Femur (tissue), 1 donor: ENCODE measurements at places on chromosomes 6 and 20.
A peak's percentile ranks its signal among the peaks of the same experiment; 100 is the strongest.

GRCh38 chr6:43475516-43475915 lies 1.9 kb upstream of the TJAP1 start:
- DNase-seq, result no peak

DNA sequence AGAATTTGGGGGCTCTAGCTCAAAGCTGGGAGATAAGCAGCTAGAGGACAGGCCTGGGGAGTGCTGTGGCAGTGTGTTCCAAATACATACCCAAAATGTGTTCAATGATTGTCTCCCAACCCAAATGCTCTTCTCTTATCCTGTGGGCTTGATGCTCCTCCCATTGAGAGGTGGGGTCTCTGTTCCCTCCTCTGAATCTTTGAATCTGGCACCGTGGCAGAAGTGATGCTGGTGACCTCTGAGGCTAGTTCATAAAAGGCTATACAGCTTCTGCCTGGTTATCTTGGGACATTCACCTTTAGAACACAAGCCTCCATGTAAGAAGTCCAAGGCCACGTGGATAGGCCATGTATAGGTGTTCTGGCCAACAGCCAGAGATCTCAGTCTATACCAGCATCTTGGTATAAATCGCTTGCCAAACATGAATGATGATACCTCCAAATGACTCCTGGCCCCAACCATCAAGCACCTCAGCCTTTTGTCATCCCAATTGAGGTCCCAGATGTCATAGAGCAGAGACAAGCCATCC lies 15.9 kb upstream of the MYBL2 start:
- DNase-seq, result no peak

DNA sequence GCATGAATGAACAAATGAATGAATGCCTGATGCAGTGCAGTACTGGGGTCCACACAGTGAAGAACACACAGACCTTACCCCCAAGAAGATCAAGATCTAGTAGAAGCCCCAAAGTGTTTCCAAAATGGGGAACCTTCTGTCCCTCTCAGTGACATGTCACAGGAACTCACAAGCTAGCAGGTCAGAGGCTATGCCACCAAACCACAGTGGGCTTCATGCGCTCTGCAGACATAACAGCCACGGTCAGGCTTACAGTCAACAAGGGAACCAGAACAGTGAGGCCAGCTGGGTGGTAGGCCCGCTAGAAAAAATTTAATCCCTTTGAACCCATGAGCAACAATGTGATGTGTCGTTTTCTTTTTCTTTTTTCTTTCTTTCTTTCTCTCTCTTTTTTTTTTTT lies 20.2 kb upstream of the ARFGEF2 start:
- DNase-seq, result no peak

GRCh38 chr6:73691512-73691911 lies 4.5 kb upstream of the CD109 start:
- no peak for DNase-seq

DNA sequence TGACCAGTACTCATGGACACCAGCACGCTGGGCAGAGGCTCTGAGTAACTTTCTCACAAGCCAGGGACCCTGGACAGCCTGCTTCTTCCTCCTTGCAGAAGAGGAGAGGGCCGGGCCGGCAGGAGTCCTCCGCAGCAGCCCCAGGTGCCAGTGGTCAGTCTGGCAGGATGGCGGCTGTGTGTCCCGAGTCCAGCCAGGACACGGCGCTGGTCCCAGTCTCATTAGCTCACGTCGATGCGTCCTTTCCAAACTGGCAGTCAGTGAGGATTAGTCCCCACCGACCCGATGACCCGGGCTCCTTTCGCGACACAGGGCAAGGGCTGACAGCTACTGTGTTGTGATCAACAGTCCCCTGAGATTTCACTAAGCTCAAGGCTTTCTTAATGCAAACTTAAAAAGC lies 267.0 kb downstream of the TAF4 start:
- DNase-seq, result no peak

DNA sequence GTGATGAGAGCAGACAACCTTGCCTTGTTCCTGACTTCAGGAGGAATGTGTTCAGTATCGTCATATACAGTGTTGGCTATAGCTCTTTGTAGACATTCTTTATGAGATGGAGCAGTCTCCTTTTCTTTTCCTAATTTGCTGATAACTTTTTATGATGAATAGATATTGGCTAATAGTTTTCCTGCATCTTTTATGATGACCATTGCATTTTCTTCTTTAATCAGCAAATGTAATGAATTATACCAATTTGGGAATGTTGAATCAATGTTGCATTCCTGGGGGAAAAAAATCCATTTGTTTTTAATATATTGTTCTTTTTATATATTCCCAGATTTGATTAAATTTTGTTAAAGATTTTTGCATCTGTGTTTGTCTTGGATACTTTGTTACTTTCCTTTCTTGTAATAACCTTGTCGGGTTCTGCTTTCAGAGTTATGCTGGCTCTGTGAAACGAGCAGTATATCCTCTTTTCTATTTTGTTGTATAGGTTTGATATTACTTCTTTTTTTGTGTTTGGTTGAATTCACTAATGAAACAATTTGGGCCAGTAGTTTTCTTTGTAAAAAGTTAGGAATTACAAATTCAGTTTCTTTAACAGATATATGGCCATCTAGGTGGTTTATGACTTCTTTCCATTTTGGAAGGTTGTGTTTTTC lies 23.9 kb downstream of the KDM1B start:
- DNase-seq, result no peak

- no peak for DNase-seq
Measured at GRCh38 chr6:56093776-56094175, 153.6 kb downstream of the COL21A1 start.

- DNase-seq, result peak; percentile 23
Measured at GRCh38 chr20:39800548-39800947, 838.4 kb downstream of the DHX35 start.

GRCh38 chr20:3473944-3474343 lies 3.1 kb downstream of the ATRN start:
- DNase-seq, result no peak

DNA sequence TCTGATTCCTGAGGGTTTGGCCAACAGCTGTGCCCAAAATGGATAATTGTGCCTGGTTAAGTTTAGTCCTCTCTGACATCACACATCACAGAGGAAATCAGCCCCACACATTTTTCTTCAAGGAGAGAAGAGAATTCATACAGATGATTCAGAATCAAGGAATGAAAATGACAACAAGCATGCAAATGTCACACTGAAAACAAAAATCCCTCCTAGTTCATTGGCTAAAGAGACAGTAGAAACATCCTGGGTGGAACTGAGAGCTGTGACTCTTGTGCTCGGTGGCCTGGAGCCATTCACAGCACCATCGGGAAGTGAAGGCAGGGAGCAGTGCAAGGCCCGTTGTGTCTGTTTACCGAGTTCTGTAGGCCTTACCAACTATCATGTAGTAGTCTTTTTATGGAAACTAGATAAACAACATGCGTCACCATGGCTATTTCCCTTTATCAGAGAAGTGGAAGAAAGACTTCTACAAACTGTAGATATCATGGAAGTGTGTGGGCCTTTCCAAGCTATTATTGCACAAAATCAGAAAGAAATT lies 81.7 kb upstream of the TENT5A start:
- DNase-seq, result no peak

GRCh38 chr6:53811082-53811481 lies 16.3 kb downstream of the LRRC1 start:
- DNase-seq, result no peak

DNA sequence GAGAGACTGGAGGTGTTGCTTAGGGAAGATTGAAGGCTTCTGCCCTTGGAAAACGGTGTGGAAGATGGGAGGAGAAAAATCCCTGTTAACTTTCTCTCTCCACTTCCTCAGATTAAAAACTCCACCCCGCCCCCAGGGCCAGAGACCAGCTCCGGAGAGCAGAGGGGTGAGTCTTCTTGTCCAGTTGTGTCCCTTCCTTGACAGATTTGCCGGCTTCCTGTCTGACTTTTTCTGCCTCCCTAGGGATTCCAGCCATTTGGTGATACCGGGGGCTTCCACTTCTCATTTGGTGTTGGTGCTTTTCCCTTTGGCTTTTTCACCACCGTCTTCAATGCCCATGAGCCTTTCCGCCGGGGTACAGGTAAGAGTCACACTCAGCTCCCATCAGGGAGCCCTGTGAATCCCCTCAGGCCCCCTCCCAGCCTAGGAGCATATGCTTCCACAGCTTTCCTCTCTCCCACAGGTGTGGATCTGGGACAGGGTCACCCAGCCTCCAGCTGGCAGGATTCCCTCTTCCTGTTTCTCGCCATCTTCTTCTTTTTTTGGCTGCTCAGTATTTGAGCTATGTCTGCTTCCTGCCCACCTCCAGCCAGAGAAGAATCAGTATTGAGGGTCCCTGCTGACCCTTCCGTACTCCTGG lies 1.7 kb downstream of the RNF5 start:
- DNase-seq, result no peak

GRCh38 chr20:51639206-51639832 lies 96.8 kb upstream of the NFATC2 start:
- DNase-seq, result peak; percentile 77

DNA sequence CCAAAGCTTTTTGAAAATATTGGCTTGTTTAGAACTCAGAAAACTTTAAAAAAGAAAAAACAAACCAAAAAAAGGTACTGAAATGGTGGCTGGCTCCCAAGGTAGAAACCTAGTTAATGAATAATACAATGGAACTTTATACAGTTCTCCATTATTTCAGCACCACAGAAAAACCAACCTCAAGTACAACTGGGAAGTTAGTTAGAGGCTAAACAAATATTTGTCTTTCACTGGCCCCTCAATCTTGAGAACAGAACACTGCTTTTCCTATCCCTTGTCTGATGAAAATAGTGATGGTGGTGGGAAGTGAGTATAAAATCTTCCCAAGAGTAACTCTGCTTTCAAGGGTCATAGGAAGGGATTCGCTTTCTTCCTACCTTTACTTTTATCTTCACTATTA lies 126.5 kb downstream of the REV3L start:
- no peak for DNase-seq

DNA sequence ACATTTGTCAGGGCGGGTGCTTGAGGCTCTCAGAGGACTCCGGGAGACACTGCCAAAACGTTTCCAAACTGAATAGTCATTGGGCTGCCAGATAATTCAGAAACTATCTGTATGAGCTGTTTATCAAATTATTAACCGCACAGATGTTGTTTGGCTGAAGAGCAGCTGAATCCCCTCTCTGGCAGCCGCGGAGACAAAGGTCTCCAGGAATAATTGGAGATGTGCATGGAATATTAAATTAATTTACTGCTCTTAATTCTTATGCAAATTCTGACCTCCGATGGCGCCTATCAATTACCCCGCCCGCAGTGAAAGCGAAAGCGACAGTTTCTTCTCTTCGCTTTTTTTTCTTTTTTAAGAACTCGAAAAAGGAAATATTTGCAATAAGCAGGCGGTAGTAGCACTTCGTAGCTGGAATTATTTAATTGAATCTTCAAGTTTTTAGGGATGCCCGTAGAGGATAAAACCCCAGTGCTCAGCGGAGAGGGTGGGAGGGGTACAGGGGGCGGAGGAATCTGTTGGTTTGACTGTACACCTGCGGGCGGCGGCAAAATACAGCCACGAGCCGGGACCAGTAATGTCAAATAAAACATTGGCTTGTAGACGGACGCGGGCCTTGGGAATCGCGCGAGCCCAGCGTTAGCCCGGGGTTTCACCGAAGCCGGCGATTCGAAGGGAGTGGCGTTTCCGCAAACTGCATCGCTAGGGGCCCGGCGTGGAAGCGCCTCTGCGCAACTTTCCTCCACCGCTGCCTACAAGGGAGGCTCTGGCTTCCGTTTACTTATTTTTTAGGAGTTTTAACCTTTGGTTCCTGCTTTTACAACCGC lies 6.2 kb downstream of the LINC00237 start:
- DNase-seq, result peak; percentile 51

DNA sequence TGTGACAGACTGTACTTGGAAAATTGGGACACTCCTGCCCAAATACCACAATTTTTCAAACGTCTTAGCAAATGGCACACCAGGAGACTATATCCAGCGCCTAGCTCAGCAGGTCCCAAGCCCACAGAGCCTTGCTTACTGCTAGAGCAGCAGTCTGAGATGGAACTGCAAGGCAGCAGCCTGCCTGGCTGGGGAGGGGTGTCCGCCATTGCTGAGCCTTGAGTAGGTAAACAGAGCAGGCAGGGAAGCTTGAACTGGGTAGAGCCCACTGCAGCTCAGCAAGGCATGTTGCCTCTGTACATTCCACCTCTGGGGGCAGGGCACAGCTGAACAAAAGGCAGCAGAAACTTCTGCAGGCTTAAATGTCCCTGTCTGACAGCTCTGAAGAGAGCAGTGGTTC lies 1003.3 kb upstream of the MAP3K7 start:
- no peak for DNase-seq

DNA sequence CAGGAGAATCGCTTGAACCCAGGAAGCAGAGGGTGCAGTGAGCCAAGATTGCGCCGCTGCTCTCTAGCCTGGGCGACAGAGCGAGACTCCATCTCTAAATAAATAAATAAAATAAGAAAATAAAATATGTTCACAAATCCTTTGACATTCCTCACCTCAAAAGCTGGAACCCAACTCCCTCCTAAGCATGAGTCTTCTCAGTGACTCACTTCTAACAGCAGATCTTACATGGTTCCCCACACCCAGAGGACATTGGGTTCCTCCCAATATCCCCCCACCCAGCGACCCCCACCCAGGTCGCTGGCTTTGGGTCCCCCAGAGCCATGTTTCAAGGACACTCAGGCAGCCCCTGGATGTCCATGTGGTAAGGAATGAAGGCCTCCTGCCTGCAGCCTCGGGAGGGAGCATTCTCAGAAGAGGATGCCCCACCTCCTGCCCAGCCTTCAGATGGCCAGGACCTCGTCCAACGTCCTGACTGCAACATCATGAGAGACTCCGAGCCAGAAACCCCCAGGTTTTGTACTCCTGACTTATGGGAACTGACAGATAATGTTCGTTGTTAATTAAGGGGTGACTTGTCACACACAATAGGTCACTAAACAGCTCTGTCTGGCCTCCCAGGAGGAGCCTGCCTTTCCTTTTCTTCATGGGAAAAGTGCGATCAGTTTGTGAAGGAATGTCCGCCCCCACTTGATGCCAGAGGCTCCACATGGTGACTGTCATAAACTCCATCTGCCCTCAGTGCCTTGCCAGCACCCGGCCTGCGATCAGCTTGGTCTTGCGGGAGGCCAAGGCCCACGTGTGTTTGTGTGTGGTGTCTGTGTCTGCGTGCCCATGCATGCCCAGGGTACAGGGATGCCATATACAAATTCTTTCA lies 10.1 kb upstream of the GMEB2 start:
- no peak for DNase-seq
